ENCODE measurements at places on chromosomes 7 and 10.

- DNase-seq = no peak
These were observed 2.7 kb upstream of the TPST1 start for GRCh38 chr7:66202441-66202840.

DNA sequence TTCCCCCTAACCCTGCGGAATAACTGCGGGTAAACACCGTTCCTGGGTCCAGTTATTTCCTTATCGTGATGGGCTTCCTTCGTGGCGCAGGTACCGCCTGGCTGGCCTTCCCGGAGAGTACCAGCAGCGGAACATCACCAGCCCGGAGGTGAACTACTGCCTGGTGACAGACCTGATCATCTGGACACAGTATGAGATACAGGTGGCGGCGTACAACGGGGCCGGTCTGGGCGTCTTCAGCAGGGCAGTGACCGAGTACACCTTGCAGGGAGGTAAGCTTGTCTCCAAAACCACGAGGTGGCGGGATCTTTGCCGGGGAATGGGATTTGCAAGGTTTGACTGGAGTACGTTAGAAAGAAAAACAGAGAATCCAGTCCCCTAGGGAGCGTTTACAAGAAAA, 665.0 kb upstream of the FOXK1 start:
- DNase-seq = no peak

DNA sequence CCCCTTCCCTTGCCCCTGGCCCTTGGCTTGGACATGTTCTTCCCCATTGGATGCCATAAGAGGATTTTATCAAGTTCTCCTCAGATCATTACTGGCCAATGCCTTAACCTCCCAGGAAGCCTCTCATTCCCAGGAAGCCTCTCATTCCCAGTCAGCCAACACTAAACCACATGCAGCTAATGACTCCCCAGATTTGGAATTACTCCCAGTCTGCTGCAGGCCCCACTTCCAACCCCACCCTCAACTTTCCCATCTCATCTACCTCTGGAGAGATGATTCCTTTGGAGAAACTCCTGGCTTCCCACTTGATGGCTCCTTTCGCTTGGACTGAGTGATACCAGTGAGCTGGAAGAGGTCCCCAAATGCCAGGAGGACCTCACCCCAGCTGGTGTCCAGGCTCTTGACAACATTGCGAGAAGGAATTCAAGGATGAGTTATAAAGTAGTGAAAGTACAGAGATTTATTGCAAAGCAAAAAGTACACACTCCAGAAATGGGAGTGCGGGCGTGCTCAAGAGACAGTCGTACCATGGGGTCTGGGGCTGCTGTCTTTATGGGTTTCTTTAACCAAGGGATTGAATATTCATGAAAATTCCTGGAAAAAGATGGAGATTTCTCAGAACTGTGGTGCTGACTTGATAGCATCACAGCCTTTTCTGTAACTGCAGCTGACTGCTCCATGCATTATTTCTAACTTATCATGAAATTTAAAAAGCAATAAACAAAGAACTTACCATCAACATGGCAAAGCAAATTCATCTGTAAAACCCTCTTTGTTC, 117.2 kb upstream of the ADCY1 start:
- no peak for DNase-seq

DNA sequence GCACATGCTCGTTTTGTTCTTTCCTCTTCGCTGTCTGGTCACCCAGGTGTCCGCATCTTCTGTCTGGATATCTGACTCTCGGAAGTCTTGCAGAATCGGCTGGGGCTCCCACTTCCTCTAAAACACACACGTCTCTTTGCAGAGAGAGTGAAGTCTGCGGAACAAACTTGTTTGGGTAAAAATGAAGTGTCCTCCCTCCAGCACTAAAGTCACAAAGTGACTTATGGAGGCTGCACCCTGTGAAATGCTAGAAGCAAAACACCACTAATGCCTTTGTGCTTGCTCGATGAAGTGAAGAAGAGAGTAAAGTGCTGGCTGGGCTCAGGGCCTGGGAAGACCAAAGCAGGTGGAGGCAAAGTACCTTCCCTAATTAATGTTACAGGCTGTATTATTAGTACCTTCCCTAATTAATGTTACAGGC, 71.4 kb downstream of the FGFR2 start:
- DNase-seq = no peak

DNA sequence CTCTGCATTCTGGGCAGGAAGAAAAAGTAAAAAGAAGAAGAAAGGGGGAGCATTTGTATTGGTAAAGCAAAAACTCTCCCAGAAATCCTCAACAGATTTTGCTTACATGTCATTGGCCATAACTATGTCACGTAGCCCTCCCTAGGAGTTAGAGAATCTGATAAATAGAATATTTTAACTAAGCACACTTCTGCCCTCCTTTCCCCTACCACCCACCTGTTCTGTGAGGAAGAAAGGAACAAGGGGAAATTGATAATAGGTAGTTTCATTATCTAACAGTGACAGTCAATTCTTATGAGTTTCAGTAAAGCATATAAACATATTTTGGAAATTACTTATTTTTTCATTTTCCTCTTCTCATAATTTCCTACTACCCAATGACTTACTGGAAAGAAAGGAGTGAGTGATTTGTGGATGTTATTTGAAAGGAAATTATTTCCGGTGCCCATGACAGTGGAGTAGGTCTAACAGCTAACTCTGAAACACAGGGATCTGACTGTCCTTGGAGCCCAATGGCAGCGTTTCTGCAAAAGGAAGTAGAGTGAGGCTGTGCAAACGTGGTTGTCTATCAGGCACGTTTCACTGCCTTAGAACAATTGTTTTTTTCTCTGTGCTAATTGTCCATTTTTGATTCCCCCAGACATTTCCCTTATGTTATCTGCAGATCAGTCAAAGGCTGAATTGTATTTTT, 128.6 kb upstream of the MDFIC start:
- DNase-seq = no peak

DNA sequence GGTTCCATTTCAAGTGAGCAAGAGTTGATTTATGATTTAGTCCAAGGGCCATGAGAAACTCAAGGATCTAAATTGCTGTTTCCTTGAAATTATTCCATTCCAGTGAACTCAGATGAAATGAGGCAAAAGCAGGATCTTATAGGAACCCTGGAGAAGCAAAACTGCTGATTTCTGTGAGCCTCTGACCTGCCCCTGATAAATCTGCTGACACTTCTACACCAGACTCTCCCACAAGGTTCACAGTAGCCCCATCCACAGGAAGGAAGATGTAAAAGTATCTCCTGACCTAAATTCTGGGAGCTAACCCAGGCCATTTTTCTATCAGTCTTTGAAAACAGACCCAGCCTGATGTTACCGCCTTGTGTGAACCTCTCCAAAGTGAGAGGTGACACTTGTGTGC, 987.6 kb upstream of the AUTS2 start:
- DNase-seq = no peak
